ENCODE measurements at places on chromosomes 11 and 22.

DNA sequence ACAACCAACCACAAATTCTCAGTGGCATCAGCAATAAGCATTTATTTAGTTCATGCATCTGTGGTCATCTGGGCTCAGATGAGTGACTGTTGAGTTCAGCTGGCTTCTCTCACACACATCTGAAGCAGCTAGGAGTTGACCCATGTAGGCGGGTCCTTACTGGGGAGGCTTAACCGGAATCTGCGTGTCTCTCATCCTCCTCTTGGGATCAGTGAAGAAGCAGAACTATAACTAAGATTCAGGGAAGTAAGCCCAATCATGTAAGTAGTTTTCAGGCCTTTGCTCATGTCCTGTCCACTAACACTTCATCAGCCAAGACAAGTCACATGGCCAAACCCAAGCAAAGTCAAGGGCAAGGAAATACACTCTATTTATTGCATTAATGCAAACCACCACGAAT lies 236.2 kb downstream of the C11orf87 start:
- DNase-seq: no peak

- no peak for DNase-seq
These were observed 59.2 kb upstream of the CD5 start for GRCh38 chr11:61042961-61043540.

DNA sequence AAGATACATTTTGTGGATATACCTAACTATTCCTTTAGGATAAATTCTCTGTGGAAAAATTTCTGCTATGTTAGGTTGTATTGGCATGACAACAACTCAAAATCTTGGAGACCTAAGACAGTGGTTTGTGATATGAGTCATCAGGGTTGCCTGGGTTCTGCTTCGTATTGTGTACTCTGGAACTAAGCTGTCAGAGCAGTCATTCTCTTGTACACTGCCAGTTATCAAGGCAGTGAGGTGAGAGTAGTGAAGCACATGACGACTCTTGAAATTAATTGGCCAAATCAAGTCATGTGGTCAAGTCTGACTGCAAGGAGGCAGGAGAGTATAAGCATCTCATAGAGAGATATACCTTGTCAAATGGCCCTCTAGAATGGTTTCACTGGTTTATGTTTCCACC lies 104.4 kb downstream of the FANCF start:
- DNase-seq: peak; percentile 59

- no peak for DNase-seq
These were observed 8.5 kb upstream of the ACR start for GRCh38 chr22:50729391-50730012.

GRCh38 chr11:126914941-126915340 lies 85.6 kb downstream of the KIRREL3 start:
- peak; percentile 19 for DNase-seq

DNA sequence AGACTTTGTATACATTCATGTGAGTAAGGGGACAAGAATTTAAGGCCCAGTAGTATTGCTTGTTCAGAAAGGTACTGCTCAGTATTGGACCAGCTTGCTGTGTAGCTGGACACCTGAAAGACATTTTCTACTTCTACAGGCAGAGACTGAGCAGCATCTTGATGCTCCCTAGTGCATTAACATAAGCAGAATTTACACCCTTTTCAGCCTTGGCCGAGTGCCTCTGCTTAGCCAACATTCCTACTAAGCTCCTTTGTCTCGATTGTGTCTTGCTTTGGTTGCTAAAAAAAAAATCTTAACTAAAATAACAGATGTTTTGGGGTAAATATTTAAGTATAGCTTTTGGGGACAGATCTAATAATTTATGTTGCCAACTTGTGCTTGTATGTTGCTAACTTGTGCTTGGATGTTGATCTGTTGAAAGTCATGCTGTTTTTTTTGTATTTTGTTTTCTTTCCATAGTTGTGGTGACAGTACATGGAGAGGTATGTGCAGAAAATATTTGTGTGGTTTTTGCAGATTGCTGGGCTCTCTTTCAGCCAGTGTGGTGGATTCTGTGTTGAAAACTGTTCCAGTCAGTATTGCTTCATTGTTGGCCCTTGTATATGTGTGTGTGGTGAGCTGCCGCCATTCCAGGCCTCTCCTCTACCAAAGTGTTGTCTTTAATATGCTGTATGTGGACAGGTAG lies 3.7 kb downstream of the PTS start:
- DNase-seq: peak; percentile 87

DNA sequence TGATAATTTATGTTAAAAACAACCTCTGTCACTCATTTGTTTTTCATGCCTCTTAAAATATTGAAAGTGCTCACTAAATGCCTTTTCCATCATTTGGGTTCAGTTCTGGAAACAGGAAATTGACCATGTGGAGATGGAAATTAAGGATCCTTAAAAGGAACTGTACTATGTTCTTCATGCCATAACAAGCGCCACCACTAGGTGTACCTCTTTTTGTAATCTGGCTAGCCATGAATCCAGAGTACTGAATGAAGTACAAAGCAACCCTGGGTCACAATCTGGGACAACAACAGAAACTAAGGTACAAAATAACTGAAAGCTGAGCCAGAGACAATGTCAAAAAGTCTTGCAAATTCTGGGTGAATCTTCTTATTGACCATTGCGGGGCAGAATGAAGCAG lies 559.1 kb downstream of the FAM181B start:
- DNase-seq: no peak

DNA sequence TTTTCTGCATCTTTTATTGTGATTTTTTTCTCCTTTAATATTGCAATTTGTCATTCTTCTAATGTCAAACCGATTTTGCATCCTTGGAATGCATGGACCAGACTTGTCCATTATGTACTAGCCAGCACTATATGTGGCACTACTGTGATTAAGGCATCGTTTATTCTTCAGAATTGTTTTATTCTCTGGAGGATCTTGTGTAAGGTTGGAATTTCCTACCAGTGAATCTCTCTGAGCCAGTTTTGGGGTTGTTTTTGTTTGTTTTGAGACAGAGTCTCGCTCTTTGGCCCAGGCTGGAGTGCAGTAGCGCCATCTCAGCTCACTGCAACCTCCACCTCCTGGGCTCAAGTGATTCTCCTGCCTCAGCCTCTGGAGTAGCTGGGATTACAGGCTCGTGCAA lies 58.5 kb downstream of the IGLL5 start:
- DNase-seq: no peak

GRCh38 chr11:75453916-75454655 lies 21.1 kb upstream of the KLHL35 start:
- DNase-seq: peak; percentile 91

DNA sequence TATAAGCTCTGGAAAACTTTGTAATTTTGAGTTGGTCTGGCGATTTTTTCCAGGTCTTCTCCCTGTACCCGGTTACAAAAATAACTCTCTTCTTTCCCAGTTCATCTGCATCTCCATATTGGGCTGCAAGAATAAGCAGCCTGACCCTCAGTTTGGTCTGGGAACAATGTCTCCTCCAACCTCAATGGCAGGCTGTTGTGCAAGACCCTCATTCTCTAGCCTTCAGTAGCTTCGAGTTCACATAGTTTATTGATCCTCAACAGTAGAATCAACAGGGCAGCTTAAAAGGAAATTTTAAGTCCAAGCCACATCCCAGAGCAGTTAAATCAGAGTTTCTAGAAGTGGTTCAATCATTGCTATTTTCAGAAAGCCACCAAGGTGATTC lies 35.3 kb downstream of the TMPRSS5 start:
- DNase-seq: no peak

DNA sequence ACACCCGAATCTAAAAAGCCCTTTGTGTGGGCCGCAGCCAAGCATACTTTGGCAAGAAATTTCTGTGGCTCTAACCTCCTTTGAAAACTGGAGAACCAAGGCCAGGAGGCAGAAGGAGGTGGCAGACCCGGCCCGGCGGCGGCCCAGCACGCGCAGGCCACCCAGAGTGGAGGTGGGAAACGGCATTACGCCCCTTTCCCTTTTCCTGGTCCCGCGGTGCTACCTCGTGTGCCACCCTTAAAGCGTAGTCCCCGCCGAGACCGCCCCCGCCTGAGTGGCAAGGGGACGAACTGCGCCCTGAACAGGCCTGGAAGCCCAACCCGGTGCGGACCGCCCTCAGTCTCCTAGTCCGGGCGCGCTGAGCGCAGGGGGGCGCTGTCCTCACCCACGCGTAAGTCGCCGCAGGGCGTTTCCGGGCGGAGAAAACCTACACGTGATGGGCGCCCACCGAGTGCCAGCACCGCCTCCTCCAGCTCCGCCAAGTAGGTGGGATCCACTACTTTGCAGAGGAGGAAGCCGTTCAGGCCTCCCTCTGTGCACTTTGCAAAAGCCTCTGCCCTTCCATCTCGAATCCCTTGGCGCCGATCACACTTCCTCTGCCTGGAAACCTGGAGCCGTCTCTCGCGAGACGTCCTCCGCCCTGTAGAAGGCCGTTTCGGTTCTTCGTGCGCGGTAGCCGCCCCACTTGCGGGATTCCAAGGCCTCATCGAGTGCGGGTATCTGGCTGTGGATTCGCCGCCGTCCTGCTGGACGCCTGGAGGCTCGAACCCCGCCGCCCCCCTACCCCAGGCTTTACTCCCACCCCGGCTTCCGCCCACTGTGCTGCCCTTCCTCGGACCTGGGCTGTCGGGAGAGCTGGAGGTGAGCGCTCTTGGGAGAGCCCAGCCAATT lies at the start of gene ACCS:
Gene ACCS, plus strand, starts transcription at position 430 of the 891 bp plus-strand sequence. CDS start 1,358 bp downstream, outside the sequence.
- peak; percentile 67 for DNase-seq
